ENCODE measurements at places on chromosomes 3 and 15.

DNA sequence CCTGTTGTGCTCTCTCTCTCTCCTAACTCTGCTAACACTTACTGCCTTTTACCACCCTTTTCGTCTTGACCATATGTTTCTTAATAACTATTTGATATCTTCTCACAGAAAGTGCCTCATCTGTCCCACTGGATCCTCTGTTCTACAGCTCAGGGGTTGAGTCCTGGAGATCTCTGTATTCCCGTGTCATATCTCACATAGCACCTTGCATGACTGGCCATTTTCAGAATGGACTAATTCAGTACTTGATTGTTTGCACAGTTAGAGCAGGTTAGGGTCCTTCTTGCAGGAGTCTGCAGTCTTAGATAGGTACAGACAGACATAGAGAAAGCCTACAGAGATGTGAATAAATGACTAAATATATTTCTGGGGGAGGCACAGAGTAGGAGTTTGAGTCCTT lies 20.9 kb downstream of the HACD3 start:
- DNase-seq, result no peak

DNA sequence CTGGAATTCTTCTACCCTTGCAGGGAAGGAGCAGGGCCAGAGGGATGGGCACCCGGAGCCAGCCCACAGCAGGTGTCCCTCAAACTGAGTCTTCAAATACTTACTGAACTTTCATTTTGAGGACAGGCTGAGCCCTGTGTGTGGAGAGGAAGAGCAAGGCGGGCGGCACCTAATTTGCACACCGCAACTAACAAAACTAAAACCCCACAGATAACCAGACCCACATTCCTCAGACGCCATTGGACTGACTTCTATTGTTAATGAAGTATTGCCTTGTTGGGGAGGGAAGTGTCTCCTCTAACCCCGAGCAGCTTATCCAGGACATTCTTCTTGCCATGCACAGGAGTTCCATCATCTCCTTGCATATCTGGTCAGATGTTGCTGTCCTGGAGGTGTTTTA lies 105.2 kb upstream of the NR2E3 start:
- no peak for DNase-seq

GRCh38 chr15:96428742-96429141 lies 98.2 kb downstream of the NR2F2 start:
- no peak for DNase-seq

DNA sequence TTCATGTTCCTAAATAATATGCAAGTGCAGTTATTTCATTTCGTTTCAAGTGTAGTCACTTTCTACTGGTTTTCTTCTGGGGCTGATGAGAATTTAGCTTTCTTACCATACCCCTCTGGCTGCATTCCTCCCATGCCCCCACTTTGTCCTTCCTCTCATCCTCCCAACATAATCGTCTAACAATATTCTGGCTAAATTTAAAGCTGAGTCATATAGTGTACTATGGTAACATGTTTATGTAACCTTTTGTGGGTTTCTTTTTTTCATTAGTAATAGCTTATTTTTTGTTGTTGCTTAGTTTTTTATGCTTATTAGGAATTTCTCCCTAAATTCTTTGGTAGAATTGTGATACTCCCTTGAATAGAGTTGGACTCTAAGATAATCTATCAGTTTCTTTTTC lies 30.5 kb downstream of the DUT start:
- no peak for DNase-seq

- DNase-seq, result no peak
Observed at GRCh38 chr15:70362350-70362749, 264.6 kb upstream of the TLE3 start.

DNA sequence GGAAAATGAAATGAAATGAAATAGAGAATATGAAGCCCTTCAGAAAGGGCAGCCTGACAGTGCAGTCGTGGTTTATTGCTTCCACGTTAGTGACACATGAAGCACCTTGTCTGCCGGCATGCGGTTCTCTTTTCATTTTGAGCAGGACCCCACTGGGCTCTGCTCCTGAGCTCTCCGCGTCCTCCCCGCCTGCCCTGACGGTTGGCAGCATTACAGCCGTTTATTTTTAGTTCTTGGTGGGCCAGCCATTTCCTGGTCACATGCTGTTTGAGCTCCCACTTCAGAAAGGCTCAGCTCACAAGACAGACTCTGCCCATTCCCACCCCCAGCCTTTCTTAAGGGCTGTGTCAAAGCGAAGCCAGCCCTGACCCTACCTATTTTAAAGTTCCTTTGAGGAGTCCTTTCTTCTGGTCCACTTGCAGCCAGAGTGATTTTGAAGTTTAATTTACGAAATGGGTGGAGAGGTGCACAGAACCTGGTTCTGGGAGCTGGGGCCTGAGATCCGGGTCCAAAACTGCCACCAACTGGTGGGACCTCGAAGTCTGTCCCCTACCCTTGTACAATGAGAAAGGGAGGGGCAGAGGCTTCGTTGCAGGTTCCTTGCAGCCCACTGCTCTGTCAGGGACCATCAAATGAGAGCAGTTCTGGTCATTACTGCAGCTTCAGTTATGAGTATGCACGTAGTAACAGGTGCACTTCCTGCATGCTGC lies 60.1 kb downstream of the MGLL start:
- no peak for DNase-seq

DNA sequence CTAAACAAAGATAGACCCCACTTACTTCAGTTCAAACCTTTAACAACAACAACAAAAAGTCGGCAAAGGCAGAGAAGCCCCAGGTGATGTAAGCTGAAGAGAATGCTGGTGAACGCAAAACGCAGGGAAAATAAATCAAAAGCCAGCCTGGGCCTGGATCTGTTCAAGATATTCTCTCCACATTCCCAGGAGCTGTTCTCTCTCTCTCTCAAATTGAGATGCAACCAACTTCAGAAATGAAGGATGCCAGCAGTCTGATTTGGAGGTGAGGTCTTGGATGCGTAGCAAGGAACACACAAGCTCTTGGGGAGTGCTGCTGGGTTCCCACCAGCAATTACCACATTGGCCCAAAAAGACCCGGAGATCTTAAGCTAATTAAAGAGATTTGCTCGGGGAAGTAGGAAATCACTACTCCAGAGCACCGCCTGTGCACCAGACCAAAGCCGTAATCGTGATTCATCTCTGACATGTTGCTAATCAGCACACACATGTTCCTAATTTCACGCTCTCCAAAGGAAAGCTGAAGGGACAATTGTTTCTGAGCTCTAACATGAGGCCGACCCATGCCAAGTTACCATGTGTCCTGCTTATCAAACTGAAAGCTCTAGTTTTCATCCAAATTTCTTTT lies 37.1 kb downstream of the IL17RD start:
- no peak for DNase-seq

- no peak for DNase-seq
Observed at GRCh38 chr15:65947041-65947440, 77.8 kb downstream of the RAB11A start.

GRCh38 chr3:88003115-88003755 lies 55.6 kb downstream of the CGGBP1 start:
- no peak for DNase-seq

GRCh38 chr15:73882761-73883419 lies 9.5 kb downstream of the TBC1D21 start:
- no peak for DNase-seq

- no peak for DNase-seq
Observed at GRCh38 chr3:44454258-44454657, 23.2 kb downstream of the ZNF445 start.

- no peak for DNase-seq
Observed at GRCh38 chr3:69137005-69137404, 14.6 kb upstream of the LMOD3 start.
